T47D (cell line): ENCODE measurements at places on chromosomes 11 and 22.

DNA sequence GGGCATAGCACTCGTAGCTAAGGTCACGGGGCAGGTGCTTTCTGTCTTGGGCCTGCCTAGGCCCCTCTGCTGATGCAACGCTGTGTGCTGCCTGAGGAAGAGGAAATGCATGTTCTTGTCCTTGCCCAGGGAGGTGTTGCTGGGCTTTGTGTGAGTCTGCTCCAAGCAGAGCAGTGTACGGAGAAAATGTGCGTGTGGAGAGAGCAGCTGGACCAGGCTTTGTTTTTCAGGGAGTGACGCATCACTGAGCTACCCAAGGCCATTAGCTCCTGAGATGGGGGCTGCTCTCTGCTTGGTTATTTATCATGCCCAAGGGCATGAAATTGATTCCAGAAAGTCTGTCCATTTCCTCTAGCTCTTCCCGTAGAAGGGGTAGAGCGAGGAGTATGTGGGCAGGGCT is 82.9 kb upstream of the THY1 start:
- no peak for DNase-seq

DNA sequence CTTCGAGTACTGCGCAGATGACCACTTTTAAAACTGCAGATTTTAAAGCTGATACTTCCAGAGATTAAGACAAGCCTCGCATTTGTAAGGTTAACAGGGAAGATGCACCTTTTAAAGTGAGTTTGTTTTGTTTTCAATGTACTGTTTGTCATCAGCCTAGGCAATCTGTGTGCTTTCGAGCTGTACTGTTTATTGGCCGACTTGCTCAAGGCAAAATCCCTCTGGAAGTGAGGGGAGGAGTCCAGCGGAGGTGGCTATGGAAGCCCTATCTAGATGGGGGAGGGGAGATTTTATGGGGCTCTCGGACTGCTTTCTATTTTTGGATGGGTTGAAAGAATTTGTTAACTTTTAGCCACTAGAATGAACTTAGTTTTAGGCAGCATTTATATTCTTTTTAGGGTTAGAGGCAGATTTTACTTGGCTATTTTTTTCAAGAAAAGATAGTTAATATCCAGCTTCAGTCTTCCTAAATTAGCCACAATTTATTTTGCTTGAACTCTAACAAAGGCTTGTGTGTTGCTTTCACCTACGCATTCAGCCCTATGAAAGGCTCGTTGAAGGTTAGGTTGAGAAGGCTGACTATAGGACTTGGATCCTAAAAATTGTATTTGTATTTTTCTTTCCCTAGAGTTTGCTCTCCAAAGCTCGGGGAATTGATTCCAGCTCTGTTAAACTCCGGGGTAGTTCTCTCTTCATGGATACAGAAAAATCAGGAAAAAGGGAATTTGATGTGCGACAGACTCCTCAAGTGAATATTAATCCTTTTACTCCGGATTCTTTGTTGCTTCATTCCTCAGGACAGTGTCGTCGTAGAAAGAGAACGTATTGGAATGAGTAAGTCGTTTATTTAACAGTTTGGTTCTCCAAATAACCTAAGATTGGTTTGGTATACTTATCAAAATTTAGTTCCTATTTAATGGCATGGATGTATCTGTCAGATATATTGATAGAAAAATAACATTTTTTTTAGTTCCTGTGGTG is 2.1 kb downstream of the WEE1 start:
- no peak for DNase-seq

- DNase-seq: no peak
These were observed 263.6 kb downstream of the CTTN start for GRCh38 chr11:70661761-70662501.

- DNase-seq: no peak
These were observed 17.7 kb downstream of the HTR3A start for GRCh38 chr11:113992459-113993110.

- peak; percentile 92 for DNase-seq
These were observed at the start of gene EHF for GRCh38 chr11:34620820-34621792. Gene EHF, plus strand, starts transcription at chr11:34621093. Its CDS starts 21,538 bp downstream, at chr11:34642631.

DNA sequence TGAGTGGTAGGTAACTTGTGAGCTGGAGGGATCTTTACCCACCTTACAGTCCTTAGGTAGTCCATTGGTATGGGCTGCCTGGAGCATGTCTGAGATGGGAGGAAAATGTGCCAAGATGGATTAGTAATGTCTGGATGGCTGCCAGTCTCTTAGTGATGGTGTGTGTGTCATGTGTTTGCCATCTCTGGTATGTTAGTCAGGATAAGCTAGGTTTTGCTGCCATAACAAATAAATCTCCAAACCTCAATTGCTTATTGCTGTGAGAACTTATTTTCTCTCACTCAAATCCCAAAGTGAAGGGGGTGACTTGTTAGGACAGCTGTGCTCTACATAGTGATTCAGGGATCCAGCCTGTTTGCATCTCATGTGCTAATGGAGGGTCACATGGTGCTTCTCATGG is 40.9 kb upstream of the MYEOV start:
- no peak for DNase-seq

- DNase-seq: no peak
These were observed 104.2 kb downstream of the NAV2 start for GRCh38 chr11:19816817-19817216.

GRCh38 chr11:68935066-68935465 is 31.4 kb downstream of the IGHMBP2 start:
- no peak for DNase-seq

- DNase-seq: peak; percentile 21
These were observed 5.5 kb downstream of the YDJC start for GRCh38 chr22:21624120-21624879.

- no peak for DNase-seq
These were observed 60.3 kb downstream of the CECR2 start for GRCh38 chr22:17429516-17429915.

- DNase-seq: no peak
These were observed 75.4 kb upstream of the FSHB start for GRCh38 chr11:30155428-30155827.

- no peak for DNase-seq
These were observed 246.5 kb downstream of the CADM1 start for GRCh38 chr11:115257678-115258077.

DNA sequence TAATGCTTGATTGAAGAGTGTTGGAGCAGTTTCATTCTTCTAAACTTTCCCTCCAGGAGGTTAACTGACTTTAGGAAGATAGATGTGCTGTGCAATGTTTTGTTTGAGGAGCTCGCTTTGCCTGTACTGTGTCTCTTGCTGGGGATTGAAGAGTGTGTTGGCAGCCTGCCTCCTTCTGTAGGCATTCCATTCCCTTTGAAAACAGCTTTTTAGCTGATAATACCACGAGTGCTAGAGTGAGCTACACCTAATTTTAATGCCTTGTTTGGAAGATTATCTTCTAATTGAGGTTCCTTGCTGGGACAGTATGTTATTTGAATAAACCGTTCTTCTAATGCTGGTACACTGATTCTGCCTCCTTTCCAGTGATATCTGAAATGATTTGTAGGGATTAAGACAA is 7.2 kb downstream of the DDX10 start:
- DNase-seq: no peak

DNA sequence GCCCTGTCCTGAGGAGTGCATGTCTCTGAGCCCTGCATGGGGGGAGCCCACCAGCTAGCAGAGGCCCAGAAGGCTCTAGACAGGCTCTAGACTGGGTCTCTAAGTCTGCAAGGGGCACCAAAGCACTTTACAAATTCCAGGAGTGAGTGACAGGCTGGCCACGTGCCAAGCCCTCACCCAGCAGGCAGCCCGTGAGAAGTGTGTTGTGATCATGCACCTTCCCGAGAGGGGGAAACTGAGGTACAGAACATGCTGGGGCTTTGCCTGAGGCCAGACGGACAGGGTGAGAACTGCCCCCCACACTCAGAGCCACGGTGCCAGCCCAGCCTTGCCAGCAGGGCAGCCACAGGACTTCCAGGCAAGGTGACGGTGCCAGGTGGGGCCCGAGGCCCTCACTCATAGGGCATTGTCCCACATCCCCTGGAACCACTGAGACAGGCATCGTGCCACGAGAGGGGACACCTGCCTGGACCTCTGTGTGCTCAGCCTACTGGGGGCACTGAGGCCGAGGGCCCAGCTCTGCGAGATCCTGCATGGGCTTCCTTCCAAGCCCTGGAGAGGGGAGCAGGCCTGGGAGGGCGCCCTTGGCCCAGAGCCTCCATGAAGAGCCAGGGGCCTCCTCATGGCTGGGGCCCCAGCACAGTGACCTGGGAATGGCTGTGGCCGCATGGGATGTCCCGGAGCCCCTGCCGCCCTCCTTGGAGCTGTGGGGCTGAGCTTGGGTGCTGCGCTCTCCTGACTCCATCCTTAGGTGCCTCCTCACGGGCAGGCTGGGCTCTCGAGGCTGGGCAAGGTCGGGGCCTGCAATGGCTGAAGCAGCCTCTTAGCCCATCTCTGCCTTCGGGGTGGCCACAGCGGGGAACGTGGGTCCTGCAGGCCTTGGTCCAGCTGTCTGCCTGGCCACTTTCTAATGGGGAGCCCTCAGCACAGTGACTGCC is 121.5 kb downstream of the KCNQ1OT1 start:
- DNase-seq: no peak

- no peak for DNase-seq
These were observed 28.8 kb downstream of the NRXN2 start for GRCh38 chr11:64694026-64694755.

DNA sequence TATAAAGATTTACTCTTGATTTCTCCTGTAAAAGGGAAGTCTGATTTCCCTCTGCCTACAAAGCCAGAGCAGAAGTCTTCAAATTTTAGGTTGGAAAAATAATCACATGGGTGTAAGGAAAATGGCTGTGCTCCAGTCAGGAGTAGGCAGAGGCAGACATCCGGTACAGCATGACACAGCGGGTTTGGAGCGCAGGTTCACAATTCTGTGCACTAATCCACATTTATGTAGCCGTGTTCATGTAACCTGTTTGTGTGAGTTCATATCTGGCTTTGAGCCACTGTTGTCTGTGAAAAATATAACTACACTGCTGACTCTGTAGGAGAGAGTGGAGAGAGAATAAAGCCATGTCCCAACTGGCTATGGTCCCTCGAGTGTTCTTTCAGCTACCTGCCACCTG is 248.0 kb downstream of the CASP12 start:
- no peak for DNase-seq

DNA sequence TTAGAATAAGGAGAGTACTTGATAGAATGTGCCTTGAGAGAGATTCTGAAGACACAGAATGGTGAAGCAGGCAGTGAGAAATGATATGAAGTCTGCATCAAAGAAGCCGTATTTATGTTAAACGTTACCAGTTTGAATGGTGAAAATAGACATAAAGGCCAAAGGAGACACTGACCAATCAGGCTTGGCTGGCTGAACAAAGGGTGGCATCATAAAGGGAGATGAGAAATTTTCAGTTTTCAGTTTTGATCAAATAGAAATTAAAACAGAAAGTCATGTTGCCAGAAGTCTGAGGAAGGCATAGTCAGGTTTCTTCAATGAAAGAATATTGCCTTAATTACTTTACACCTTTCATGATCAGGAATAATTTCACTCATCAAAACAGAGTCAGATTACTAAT is 6.6 kb downstream of the OR51F1 start:
- DNase-seq: no peak

DNA sequence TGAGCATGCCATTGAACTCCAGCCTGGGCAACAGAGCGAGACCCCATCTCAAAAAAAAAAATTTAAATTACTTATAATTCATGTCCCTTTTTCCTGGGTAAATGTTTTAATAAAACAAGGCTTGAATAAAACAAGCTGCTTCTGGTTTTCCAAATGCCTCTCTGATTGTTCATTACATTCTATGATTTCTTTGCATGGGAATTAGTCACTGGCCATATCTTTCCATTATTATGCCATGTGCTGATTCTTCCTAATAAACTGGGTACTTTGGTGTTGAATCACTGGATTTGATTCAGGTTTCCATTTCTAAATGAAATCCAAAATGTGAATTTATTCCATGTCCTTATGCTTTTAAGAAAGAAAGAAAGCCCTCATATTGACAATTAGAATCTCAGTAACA is 42.6 kb downstream of the ZNF215 start:
- no peak for DNase-seq

- no peak for DNase-seq
These were observed 7.0 kb upstream of the TBC1D10A start for GRCh38 chr22:30333707-30334087.

GRCh38 chr11:117983163-117983475 is 3.1 kb upstream of the IL10RA start:
- no peak for DNase-seq

- no peak for DNase-seq
These were observed 3.7 kb downstream of the RRP7A start for GRCh38 chr22:42515896-42516295.

DNA sequence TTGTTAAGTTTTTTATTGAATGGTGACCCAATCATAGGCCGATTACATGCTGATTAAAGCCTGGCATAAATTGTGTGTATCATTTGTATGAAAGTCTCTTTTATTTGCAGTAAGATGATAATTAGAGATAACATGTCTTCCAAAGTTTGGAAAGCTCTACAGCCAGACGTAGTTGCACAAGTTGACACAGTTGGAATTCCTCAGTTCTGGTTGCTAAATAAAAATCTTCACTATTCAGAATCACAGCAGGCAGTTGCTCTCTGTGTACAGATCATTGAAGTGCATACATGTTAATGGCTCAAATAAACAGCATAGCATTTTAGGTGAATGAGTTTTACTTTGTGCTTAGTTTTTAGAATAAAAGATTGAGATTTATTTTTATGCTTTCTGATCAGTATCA is 69.5 kb downstream of the ARHGAP42 start:
- no peak for DNase-seq

DNA sequence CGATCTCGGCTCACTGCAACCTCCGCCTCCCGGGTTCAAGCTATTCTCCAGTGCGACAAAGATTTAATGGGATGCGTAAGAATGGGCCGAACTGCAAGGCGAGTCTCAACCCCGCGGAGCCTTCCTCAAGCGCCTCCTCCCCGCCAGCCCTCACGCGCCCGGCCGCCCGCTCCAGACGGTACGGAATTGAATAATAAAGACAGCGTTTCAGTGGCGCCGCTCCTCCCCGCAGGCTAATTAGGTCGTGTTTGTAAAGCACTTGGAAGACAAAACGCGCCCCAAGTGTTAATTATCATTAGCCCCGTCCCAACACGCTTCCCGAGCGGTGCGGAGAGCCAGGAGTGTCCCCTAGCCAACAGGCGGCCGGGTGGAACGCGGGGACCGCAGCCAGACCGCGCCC is 192.0 kb downstream of the BUD13 start:
- DNase-seq: no peak

GRCh38 chr11:102240502-102240901 is 76.8 kb upstream of the BIRC3 start:
- DNase-seq: no peak

DNA sequence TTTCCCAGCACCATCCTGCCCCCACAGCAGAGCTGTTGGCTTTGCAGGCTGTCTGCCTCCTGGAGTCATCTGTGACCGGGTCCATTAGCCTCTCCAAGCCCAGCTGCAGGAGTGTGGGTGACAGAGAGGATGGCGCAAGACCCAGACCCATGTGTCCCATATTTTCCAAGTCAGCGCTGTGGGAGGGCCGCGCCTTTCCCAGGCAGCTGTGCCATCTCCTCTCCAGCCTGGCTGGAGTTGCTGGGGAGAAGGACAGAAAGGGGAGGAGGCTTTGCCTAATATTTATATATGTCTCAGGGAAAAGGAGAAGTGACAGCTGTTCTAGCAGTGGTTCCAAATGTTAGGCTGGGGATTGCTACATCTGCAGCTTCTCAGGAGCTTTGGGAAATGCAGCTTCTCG is 15.7 kb downstream of the DTX4 start:
- no peak for DNase-seq

- DNase-seq: no peak
These were observed 660.3 kb downstream of the TBC1D22A start for GRCh38 chr22:47422736-47423135.

- no peak for DNase-seq
These were observed 1032.8 kb upstream of the RAG2 start for GRCh38 chr11:37630866-37631265.
